Cerebellar cortex (tissue), 1 donor: ENCODE measurements at places on chromosomes 5 and 9.

DNA sequence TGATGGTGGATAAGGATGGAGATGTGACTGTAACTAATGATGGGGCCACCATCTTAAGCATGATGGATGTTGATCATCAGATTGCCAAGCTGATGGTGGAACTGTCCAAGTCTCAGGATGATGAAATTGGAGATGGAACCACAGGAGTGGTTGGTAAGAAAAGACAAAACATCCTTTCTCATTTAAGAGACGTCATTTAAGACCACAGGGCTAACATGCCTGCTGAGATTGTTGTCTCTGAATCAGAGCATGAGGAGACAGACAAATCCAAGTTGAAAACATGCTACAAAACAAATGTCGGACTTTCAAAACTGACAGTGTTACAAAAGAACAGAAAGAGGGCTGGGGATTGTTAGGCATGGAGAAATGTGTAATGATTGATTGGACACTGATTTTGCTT, 4.6 kb downstream of the CCT5 start:
- no peak for DNase-seq

GRCh38 chr5:67957374-67957773, 258.2 kb upstream of the PIK3R1 start:
- DNase-seq: no peak

DNA sequence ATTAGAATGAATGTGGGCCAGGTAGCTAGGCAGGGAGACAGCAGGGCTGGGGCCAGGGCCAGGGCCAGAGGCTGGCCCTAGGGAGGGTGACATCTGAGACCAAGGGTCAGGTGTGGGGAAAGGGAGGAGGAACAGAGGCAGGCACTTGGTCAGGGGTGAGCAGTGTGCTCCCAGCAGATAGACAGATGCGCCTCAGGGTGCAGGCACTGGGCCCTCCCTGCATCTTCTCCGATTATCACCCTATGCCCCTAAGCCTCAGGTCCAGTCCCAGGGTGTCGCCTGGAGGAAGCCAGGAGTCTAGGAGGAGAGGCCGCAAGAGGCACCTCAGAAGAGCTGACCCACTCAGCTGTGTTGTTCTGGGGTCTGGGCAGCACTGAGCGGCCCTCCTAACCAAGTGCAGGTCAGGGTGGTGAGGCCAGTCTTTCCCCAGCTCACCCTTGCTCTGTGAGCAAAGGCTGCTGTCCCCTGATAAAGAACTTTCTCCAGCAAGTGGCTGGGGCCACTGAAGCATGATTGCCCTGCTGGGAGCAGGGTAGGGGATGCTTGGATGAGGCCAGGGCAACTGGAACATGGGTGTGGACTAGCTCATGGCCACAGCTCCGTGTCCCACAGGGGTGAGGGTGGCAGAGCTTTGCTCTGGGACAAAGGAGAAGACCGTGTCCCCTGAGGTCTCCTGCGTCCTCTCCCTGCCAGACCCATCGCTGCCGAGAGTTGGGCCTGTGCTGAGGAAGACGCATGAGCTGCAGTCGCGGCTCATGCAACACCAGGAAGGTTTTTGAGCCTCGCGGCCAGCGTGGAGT, 2.1 kb upstream of the RASGEF1C start:
- DNase-seq: no peak

- no peak for DNase-seq
These were observed 17.1 kb downstream of the LRRC8A start for GRCh38 chr9:128898845-128899565.

- DNase-seq: no peak
These were observed 351.0 kb downstream of the PRELID2 start for GRCh38 chr5:145484158-145484557.

- DNase-seq: no peak
These were observed 43.0 kb upstream of the GAS1 start for GRCh38 chr9:86990290-86990689.

DNA sequence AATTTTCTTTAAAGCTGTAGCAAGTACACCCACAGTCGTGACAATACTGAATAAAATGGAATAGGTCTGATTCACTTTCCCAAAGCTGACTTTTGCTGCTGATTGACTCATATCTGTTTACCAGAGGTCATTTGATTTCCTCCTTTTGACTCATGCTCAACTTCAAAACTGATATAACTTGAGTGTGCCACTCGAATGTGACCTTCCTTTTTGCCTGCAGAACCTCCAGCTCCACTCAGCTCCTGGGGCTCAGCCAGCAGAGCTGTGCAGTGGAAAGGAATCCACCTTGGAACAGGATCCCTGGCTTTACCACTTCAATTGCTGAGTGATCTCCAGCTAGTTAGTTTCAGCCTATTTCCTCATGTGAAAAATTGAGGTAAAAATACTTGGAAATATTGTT, 84.1 kb downstream of the FEM1C start:
- DNase-seq: peak; percentile 35

GRCh38 chr5:139969318-139969717, 73.8 kb downstream of the NRG2 start:
- DNase-seq: no peak

GRCh38 chr9:110815361-110815760, 146.8 kb downstream of the MUSK start:
- no peak for DNase-seq

DNA sequence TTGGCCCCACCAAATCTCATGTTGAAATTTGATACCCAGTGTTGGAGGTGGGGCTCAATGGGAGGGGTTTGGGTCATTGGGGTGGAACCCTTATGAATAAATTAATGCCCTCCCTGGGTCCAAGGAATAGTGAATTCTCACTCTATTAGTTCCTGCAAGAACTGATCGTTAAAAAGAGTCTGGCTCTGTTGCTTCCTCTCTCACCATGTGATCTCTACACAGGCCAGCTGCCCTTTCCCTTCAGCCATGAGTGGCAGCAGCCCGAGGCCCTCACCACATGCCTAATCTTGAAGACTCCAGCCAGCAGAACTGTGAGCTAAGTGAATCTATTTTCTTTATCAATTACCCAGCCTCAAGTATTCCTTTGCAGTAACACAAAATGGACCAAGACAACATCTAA, 106.0 kb downstream of the CAAP1 start:
- DNase-seq: no peak

- DNase-seq: peak; percentile 76
These were observed at the start of gene PHAX for GRCh38 chr5:126600631-126601511. Gene PHAX, plus strand, starts transcription at chr5:126600947. Its CDS starts 16 bp downstream, at chr5:126600963.

DNA sequence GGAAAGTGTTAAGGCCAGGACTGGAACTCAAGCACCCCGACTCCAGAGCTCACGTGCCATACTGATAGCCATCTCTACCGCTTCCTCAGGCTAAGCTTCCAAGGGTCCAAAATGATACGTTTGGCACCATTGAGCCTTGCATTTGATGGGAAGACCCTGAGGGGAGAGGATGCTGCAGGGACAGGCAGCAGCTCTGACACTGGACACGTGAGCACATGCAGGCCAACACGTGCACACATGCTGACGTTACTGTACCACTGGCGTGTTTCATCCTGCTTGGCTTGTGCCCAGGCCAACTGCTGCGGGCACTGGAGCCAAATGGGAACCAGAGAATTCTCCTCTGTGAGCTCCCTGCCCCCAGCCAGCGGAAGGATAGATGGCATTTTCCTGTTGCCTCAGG, 5.2 kb downstream of the FAT2 start:
- DNase-seq: peak; percentile 87

GRCh38 chr5:12488161-12488560, 583.9 kb upstream of the CTNND2 start:
- DNase-seq: no peak

- DNase-seq: no peak
These were observed 7.2 kb downstream of the CSNK1A1 start for GRCh38 chr5:149544028-149544420.

GRCh38 chr9:70255486-70255885, 3.3 kb upstream of the SMC5 start:
- DNase-seq: no peak

DNA sequence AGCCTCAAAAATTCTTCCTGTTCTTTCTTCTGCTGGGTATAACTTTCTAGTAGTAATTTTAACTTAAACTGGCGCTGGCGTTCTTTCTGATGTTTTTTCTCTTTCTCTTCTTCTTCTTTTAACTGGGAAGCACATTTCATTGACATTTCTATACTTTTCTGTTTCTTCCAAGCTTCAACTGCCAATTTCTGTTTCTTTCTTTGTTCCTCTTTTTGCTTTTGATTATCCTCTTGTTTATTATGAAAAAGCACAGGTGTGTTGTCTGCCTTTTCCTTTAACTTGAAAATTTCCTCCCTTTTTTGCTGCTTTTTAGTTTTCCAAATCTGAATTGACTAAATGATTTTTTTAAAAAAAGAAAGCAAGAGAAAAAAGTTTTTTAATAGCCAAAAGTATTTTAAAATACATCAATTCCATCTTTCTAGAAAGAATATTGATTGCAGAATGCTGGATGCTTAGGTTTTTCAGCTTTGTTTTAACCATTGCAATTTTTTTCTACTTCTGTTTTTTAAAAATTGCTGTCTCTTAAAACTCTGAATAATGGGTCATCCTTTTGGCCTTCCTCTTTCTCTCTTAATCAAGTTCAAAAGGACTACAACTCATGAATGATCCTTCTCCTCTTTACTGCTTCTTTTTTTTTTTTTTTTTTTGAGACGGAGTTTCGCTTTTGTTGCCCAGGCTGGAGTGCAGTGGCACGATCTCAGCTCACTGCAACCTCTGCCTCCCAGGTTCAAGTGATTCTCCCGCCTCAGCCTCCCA, 8.8 kb upstream of the PGGT1B start:
- DNase-seq: no peak

- DNase-seq: no peak
These were observed 74.9 kb upstream of the LRRTM2 start for GRCh38 chr5:138949988-138950387.

DNA sequence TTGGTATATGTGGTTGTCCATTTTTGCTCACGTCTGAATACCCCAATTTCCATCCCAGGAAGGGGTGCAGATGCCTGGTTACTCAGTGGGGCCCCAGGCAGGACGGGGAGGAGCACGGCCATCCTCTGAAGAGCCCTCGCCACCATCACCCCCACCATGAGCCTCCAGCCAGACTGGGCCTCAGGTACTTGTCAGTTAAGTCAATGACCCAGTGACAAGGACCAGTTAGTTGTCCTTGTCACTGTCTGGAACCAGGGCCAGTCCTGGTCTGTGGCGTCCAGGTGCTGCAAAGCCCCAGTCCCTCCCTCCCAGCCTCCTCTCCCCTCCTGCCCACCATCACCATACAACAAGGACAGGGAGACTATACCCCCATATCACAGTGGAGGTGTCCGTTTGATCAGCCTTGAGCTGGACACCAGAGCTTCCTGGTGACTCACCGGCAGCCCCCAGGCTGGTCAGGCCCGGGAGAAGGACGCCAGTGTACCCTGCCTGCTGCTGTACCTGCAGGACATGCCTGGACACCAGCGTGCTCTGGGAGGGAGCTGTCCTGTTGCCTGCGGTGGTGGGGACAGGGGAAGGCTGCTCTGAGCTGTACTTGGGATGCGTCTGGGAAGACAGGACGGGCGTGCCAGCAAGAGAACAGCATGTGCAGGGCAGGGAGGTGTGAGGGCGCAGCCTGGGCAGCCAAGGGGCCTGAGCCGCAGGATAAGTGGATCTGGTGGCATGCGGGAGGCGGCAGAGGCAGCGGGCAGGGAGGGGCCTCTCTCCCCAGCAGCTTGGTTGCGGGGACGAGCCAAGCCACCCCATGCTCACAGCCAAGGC, 32.6 kb upstream of the TTLL11 start:
- DNase-seq: peak; percentile 30

DNA sequence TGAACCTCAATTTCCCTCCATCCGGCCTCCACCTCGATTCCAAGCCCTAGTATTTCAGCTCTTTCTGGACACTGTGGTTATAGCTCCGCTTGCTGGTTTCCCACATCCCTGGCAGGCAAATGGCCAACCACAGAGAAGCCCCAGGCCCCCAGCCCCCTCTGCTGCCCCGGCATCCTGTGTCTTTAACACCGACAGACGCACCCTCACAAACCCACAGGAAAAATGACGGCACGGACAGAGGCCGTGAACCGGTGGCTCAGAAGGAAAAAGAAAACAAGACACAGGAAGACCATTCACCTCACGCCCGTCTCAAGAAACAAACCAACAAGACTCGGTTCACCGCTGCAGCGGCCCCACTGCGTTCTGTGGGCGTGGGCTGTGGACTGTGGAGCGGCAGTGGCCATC, 1.5 kb upstream of the CLIC3 start:
- DNase-seq: no peak

DNA sequence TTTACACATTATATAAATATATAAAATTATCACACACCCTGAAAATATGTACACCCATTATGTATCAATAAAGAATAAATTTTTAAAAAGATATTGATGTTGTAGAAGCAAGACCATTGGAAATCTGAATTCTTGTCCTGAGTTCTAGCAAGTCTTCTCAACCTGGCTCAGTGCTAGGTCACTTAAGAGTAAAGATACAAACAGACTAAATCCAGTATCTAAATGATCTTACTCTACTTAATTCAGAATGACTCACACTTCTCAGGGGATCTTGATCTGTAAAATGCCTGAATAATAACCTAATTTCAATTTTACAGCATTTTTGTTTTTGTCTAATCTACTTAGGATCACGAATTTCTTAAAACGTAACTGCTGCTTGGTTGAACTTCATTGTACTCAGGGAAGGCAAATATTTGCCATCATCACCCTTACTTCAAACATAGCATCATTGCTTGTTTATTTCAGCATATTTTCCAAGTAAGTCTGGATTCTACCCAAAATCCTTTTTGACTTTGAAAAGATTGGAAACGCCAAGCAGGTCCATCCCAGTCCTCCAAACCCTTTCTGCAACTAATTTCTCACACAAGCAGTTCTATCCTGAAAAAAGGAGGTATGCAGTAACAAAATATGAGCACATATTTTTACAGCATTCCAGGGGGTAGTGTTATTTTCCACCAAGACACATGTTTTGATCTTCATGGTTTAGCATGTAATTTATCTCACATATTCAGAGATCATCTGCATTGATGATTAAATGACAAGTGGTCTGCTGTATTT, 582.6 kb downstream of the PSAT1 start:
- DNase-seq: no peak

GRCh38 chr5:132677191-132677590, 3.4 kb downstream of the IL4 start:
- no peak for DNase-seq

- DNase-seq: no peak
These were observed 256.7 kb upstream of the CD180 start for GRCh38 chr5:67453111-67453905.

- no peak for DNase-seq
These were observed 189.1 kb downstream of the ADGRV1 start for GRCh38 chr5:90747693-90748092.

GRCh38 chr5:113382731-113383130, 52.1 kb downstream of the TSSK1B start:
- no peak for DNase-seq
